ENCODE measurements at places on chromosomes 6 and 20.
A peak's percentile ranks its signal among the peaks of the same experiment; 100 is the strongest.

DNA sequence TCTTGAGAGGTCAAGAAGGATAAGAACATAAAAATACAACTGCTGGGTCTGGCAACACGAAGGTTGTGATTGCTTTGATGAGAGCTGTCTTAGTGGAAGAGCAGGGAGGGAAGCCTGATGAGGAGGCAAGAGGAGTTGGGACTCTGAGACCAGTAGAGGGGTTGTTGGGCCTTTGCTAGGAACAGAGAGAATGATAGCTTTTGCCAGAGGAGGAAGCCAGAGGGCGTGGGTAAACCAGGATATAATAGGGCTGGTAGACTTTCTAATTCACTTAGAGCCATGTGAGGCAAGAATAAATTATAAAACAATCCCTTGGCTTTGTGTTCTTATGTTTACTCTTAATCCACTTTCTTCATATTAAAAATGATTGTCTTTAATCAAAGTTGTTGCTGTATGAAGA, 78.6 kb downstream of the RCAN2 start:
- H3K4me1 ChIP-seq, result no peaks in the 10 kb centered on the region
- H3K36me3 ChIP-seq, result no peaks in the 10 kb centered on the region
- H3K4me3 ChIP-seq, result no peak overlapping the region
- H3K27me3 ChIP-seq, result no peaks in the 10 kb centered on the region
- no peak overlapping the region for H3K27ac ChIP-seq
- no peak for DNase-seq

- H3K4me3 ChIP-seq, result no peak overlapping the region
- no peak for DNase-seq
- H3K36me3 ChIP-seq, result no peaks in the 10 kb centered on the region
- peaks cover 13% of the 10 kb centered on the region for H3K4me1 ChIP-seq
- peaks cover 34% of the 10 kb centered on the region for H3K27me3 ChIP-seq
- H3K27ac ChIP-seq, result no peak overlapping the region
Observed at GRCh38 chr20:51636123-51636522, 93.6 kb upstream of the NFATC2 start.

DNA sequence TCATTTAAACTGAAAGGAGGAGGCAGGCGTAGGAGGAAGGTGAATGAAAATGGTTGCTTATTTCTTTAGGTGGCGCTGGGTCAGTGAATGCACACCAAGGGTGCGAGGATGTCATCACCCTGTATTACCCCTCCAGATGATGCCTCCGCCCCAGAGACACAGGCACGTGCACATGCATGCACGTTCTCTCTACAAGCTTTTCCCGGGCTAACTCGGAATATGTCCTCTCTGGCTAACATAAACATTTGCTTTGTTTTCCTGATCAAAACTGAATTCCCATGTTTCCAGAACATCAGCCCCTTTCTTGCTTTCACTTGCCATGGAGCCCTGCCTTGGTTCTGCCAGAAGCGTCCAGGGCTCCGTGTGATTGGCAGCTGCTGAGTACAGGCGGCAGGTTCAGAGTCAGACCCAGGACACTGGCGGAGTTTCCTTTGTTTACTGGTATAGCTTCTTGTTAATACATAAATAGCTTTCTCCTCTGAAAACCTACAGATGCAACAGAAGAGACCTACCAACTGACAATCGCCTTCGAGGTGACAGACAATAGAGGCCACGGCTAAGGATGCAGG, 131.2 kb upstream of the RPS6KA2 start:
- peak overlapping the region; percentile 66 for H3K4me3 ChIP-seq
- H3K27me3 ChIP-seq, result peaks cover 29% of the 10 kb centered on the region
- H3K36me3 ChIP-seq, result peaks cover 3% of the 10 kb centered on the region
- peaks cover 18% of the 10 kb centered on the region for H3K4me1 ChIP-seq
- H3K27ac ChIP-seq, result no peak overlapping the region
- DNase-seq, result no peak

DNA sequence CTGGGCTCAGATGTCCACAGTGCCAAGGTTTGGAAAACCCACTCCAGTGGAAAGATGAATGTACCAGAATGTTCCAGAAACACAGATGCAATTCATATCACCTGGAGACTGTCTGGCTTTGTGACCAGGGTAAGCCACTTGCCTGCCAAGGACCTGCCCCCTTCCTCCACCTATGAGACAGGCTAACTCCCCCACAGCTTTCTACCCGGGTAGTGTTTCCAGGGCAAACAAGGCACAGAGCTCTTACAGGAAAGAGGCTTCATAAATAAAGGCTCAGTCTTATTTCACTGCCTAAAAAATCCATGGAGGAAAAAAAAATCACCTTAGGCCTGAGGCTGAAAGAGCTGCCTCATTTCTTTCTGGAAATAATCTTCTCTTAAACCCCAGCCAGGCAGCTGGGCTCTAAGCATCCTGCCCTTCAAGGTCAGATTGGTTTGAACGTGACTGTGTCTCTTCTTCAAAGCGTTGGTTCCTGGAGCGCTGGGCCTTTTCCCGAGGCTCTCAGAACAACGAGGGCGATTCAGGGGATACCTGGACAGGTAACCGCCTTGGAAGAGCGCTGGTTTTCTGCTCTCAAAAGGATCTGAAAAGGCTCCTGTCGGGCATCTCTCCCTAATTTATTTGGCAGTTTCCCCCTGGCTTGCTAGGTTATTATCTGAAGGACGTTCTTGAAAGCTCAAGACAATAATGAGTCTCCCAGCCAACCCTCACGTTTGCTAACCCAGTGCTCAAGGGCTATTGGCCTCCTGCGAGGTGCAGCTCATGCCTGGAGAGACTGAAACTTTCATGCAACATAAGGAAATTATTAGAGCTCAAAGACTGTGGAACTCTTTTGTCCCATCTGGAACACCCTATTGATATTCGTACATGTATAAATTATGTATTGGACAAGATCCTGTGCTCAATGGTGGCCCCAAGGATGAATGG, 199.2 kb upstream of the PMEPA1 start:
- no peak for DNase-seq
- H3K36me3 ChIP-seq, result no peaks in the 10 kb centered on the region
- H3K4me1 ChIP-seq, result no peaks in the 10 kb centered on the region
- no peak overlapping the region for H3K27ac ChIP-seq
- H3K4me3 ChIP-seq, result no peak overlapping the region
- peaks cover 74% of the 10 kb centered on the region for H3K27me3 ChIP-seq

DNA sequence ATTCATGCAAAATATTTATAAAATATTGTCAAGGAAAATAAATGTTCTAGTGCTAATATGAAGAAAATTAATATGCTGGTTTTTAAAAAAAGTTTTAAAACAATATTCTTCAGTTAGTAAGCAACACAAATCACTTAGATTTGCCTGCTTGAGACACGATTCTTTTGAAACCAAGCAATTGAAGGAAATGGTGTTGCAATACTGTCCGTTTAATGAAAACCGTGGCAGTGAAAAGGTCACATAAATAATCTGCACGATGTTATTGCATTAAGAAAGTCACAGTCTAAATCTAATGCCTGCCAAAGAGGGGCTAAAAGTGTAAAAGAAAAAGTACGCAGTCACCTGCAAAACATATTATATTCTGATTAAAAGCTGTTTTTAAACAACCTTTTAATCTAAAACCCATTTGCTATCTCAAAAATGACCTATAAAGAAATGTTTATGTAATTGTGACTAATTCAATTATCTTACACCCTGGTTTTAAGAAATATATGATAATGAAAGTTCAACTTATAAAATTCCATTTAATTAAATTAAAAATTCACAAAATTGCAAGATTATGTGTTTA, 143.0 kb downstream of the GMDS start:
- no peaks in the 10 kb centered on the region for H3K4me1 ChIP-seq
- no peaks in the 10 kb centered on the region for H3K36me3 ChIP-seq
- H3K27ac ChIP-seq, result no peak overlapping the region
- no peak overlapping the region for H3K4me3 ChIP-seq
- no peaks in the 10 kb centered on the region for H3K27me3 ChIP-seq

DNA sequence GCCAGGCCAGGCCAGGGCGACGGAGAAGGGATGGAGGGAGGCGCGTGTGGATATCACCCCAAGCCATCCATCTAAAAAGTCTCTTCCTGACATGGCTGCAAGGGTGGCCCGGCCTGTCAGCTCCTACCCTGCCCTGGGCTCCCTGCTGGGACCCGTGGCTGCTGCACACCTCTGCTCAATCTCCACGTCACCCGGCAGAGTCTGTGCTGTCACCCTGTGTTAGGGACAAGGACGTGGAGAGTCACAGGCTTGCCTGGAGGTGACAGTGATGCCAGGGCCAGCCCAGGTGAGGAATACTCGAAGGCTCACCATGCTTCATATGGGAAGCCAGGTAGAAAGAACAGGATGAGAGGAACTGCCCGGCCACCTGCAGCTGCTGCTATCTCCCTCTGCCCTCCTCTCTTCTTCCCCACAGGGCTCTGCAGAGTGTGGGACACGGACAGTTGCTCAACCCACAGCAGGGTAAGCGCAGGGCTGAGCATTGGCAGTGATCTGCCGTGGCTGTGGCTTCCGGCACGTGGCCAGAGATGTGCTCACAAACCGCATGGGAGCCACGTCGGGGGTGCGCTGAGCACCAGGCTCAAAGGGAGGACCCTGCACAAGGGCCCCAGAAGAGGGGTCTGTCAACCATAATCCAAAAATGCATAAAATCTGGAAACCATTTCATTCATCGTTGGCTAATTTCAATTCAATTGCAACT, 214.3 kb downstream of the DLL1 start:
- H3K4me3 ChIP-seq, result no peak overlapping the region
- no peaks in the 10 kb centered on the region for H3K4me1 ChIP-seq
- H3K36me3 ChIP-seq, result peaks cover 3% of the 10 kb centered on the region
- peaks cover 21% of the 10 kb centered on the region for H3K27me3 ChIP-seq
- DNase-seq, result no peak

- no peaks in the 10 kb centered on the region for H3K36me3 ChIP-seq
- no peaks in the 10 kb centered on the region for H3K27me3 ChIP-seq
- no peak overlapping the region for H3K4me3 ChIP-seq
- H3K27ac ChIP-seq, result no peak overlapping the region
Observed at GRCh38 chr6:140537834-140538705, 1163.6 kb upstream of the CITED2 start.

DNA sequence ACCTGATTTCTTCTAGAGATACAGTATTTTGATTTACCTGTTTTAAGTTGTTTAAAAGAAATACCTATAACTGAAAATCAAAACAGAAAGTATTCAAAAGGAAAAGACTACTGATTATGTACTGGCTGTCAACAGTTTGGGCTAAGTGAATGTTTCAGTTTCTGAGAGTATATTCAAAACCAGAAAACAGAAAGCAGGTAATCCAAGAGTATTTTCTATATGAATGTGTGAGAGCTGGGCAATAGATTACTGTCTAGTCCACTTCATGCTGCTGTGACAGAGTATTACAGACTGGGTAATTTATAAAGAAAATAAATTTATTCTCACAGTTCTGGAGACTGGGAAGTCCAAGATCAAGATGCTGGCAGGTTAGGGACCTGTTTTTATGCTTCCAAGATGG, 261.0 kb downstream of the ARHGAP18 start:
- H3K4me1 ChIP-seq, result peaks cover 6% of the 10 kb centered on the region
- H3K4me3 ChIP-seq, result no peak overlapping the region
- no peak overlapping the region for H3K27ac ChIP-seq

- no peak for DNase-seq
- no peaks in the 10 kb centered on the region for H3K36me3 ChIP-seq
- H3K27me3 ChIP-seq, result peaks cover 54% of the 10 kb centered on the region
- no peak overlapping the region for H3K27ac ChIP-seq
- H3K4me3 ChIP-seq, result no peak overlapping the region
- H3K4me1 ChIP-seq, result no peaks in the 10 kb centered on the region
Observed at GRCh38 chr6:138182939-138183789, 21.4 kb downstream of the ARFGEF3 start.

DNA sequence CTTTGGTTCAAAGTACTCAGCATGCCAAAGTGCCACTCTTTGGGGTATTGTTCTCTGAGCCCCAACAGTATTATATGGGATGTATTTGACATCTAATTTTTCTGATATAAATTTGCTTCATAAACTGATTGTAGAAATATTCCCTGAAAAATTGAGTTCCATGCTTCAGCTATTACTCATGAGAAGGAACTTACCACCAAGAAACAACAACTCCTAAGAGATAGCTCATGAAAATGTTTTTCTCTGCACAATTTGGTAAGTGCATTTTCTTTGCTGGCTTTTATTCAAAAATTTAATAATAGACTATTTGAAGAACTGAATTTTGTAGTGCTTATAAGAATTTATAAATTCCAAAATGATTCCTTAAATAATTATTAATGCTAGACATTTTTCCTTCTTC, 12.8 kb upstream of the TPD52L1 start:
- peaks cover 27% of the 10 kb centered on the region for H3K27me3 ChIP-seq
- DNase-seq, result no peak
- no peaks in the 10 kb centered on the region for H3K36me3 ChIP-seq
- H3K4me1 ChIP-seq, result no peaks in the 10 kb centered on the region

- no peak overlapping the region for H3K4me3 ChIP-seq
- DNase-seq, result no peak
- H3K27ac ChIP-seq, result no peak overlapping the region
- H3K4me1 ChIP-seq, result no peaks in the 10 kb centered on the region
Observed at GRCh38 chr20:43825581-43825980, 89.1 kb upstream of the TOX2 start.

GRCh38 chr6:34798057-34798456, 6.2 kb downstream of the BLTP3A start:
- peaks cover 19% of the 10 kb centered on the region for H3K4me1 ChIP-seq
- H3K4me3 ChIP-seq, result no peak overlapping the region
- H3K27me3 ChIP-seq, result no peaks in the 10 kb centered on the region
- no peaks in the 10 kb centered on the region for H3K36me3 ChIP-seq
- no peak overlapping the region for H3K27ac ChIP-seq
- DNase-seq, result no peak

- peaks cover 17% of the 10 kb centered on the region for H3K27me3 ChIP-seq
- H3K36me3 ChIP-seq, result peaks cover 2% of the 10 kb centered on the region
- peaks cover 18% of the 10 kb centered on the region for H3K4me1 ChIP-seq
- no peak overlapping the region for H3K27ac ChIP-seq
- no peak for DNase-seq
- no peak overlapping the region for H3K4me3 ChIP-seq
Observed at GRCh38 chr6:6657085-6657819, 68.7 kb downstream of the LY86 start.

- no peak overlapping the region for H3K4me3 ChIP-seq
- H3K36me3 ChIP-seq, result no peaks in the 10 kb centered on the region
- H3K27ac ChIP-seq, result no peak overlapping the region
- H3K27me3 ChIP-seq, result no peaks in the 10 kb centered on the region
- no peak for DNase-seq
Observed at GRCh38 chr6:55841341-55841740, 34.0 kb downstream of the BMP5 start.

DNA sequence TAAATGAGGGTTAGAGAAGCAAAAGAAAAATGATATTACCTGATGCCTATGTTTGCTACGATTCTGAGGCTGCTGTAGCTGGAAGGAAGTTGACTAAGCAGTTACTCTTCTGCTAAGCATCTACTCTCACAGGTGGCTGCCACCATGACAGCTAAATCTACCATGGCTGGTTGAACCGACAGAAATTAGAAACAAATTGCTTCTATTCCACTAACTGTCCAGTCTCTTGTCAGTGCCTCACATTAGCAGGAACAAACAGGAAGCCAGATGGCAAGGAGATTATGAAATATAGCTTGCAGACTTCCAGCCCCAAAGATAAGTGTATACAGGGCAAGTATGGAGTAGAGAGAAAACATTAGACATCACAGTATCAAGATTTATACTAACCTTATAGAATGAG, 59.4 kb upstream of the TMEM200A start:
- H3K36me3 ChIP-seq, result no peaks in the 10 kb centered on the region
- H3K27ac ChIP-seq, result no peak overlapping the region
- H3K4me1 ChIP-seq, result peaks cover 3% of the 10 kb centered on the region
- H3K4me3 ChIP-seq, result no peak overlapping the region
- DNase-seq, result no peak
- H3K27me3 ChIP-seq, result no peaks in the 10 kb centered on the region

- no peaks in the 10 kb centered on the region for H3K36me3 ChIP-seq
- H3K27ac ChIP-seq, result no peak overlapping the region
- DNase-seq, result no peak
- H3K4me1 ChIP-seq, result peaks cover 7% of the 10 kb centered on the region
- no peak overlapping the region for H3K4me3 ChIP-seq
Observed at GRCh38 chr6:35664945-35665344, 23.8 kb downstream of the FKBP5 start.
